ENCODE measurements at places on chromosomes 6 and 20. TPM values are rescaled to one million over a fixed set of nuclear protein-coding genes. Genes with fewer than 3 reads are reported as not detected.

SULF2 gene
- 54.0 TPM for total RNA-seq

MTFR2 gene
- total RNA-seq = not detected

NRSN1 gene
- total RNA-seq = not detected

NFATC2 gene
- total RNA-seq = 12.6 TPM

CYP39A1 gene
- total RNA-seq = 18.3 TPM

MRPS10 gene
- 42.5 TPM for total RNA-seq

DBNDD2 gene
- total RNA-seq = 47.4 TPM

ADGRF4 gene
- not detected for total RNA-seq

CGAS gene
- 4.8 TPM for total RNA-seq

ARFGEF3 gene
- total RNA-seq = 7.2 TPM

WFDC8 gene
- 0.78 TPM for total RNA-seq

SALL4 gene
- total RNA-seq = 3.1 TPM

DNAH8 gene
- 0.11 TPM for total RNA-seq

- no peak for DNase-seq
Measured at GRCh38 chr20:57999465-58000111, 228.9 kb downstream of the ANKRD60 start.

- no peak for DNase-seq
Measured at GRCh38 chr6:54970337-54970736, 123.8 kb downstream of the FAM83B start.

- no peak for DNase-seq
Measured at GRCh38 chr6:142193621-142194020, 46.6 kb downstream of the VTA1 start.

DNA sequence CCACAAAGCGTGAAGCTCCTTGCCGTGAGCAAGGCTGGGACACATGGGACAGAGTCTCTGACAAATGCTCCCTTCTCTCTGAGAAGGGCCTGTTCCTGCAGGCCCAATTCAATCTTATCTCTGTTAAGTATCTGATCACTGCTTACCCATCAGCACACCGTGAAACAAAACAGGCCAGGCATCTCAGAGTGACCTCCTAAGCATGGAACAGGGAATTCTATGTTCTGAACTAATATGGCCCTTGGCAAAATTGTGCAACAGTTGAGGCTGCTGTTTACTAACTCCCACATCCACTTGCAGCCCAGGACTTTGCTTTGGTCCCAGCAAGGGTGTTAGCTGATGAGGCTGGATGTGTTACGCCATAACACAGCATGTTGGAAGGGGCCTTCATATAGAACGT, 79.2 kb downstream of the GCLC start:
- no peak for DNase-seq

DNA sequence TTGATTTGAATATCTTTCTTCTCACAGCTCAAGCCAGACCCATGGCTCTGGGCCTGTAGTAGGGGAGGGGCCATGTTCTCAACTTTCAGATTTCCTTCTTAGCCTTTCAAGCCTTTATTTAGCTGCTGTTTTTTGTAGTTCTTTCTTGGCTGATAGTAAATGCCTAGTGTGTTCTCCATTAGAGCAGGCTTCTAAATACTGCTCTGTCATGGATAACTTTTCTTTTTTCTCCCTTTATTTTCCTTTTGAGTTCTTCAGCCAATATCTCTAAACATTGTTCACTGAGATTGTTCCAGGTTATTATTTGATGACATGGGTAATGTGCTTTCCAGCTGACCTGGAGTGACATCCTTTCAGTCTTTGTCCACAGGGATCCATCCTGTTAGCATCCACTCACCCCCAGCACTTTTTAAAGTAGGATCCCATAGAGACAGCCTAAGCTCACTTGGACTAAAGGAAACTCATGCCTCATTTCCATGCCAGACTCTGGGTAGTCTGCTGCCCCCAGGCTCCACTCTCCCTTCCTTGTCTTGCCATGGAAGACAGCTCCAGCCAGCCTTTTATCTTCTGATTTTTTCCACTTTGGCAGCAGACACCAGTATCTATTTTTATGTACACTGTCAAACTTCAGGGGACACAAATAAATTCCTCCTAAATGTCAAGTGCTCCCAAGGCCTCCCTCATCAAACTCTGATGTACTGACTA, 645.6 kb downstream of the RNF144B start:
- peak; percentile 11 for DNase-seq

DNA sequence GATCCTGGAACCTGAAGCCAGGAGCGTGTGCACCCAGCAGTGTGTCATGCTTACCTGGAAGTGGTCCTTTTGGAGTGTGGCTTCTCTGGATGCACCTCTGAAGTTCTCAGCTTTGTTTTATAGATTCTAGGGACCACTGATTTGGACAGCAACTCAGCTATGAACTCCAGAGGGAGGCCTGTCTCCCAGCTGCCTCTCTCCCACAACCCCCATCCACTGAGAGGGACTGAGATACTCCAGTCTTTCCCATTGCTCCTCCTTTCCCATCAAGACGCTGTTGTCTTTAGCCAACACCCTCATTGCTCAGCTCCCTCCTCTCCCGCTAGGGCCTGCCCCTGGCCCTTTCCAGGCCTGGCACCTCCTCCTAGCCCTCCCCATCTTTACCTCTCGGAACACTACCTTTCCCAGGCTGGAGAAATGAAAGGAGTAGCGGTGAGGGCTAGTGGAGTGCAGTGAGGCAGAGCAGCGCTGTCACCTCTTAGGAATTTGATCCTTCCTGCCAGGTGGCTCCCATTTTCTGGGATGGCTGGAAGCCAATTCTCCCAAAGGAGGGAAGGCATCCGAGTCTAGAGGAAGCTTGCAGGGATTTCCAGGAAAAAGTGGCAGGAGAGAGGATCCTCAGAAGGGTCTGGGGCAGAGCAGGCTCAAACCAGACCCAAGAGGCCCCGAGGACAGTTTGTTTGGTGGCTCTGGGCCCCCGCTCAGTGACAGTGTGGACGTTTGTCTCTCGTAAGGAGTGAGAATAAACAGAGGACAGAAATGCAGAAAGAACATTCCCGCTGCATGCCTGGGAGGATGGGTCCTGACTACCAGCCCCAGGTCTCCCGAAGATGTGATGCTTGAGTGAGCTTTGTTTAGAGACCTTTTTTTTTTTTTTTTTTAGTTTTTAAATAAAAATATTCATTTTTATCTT, at the start of gene LRRN4:
LRRN4 (minus strand) TSS at position 285 of the 913 bp plus-strand sequence. CDS start 1,261 bp downstream, outside the sequence.
- peak; percentile 84 for DNase-seq

GRCh38 chr20:14538433-14538832, 201.0 kb upstream of the FLRT3 start:
- no peak for DNase-seq

GRCh38 chr6:13873288-13874190, 51.2 kb upstream of the RNF182 start:
- peak; percentile 85 for DNase-seq

DNA sequence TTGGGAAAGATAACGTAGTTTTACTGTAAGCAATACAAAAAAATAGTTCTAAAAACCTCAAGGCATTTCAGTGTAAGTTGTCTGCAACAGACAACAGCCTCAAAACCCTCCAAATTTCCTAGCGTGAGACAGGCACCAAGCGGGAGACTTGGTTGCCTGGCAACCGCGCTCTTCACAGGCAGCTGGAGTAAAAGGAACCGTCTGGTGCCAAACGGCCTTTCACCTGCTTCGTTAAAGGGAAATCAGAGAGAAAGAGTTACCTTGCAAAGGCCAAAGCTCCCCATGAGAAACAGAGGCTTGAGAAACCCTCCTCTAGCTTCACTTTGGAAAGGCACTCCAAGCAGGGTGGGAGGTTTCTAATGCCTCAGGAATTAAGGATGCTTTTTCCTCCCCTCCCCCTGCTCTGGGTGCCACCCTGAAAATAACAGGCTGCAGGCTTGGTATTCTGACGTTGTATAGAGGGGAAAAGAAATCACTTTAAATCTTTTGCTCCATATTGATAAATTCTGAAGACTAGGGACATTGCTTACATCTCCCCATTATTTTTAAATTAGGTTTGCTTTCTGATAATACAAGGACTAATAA, 129.7 kb upstream of the UFL1 start:
- peak; percentile 74 for DNase-seq

- DNase-seq = no peak
Measured at GRCh38 chr6:17853533-17853932, 133.9 kb downstream of the KIF13A start.

- no peak for DNase-seq
Measured at GRCh38 chr6:17985934-17986655, 1.3 kb downstream of the KIF13A start.

GRCh38 chr6:44496665-44497369, 109.3 kb downstream of the CDC5L start:
- no peak for DNase-seq

DNA sequence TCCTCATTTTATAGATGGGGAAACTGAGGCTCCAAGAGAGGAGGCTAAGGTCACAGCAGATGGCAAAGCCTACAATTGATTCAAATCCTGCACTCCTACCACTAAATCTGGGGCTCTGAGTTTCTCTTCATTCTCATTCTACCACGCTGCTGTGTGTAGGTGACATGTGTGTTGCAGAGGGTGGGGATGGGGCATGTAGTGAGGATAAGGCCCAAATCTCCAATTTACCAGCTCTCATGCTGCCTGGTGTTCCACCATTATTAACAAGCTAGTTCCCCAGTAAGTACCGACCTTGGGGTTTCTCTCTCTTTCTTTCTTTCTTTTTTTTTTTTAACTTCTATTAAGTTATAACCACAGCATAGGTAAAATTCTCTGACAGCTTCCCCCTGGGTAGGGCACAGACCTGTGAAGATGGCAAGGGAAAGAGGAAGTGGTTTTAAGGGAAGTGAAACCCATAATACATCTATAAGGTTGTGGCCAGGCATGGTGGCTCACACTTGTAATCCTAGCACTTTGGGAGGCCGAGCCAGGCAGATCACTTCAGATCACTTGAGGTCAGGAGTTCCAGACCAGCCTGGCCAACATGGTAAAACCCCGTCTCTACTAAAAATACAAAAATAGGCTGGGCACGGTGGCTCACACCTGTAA, 13.0 kb upstream of the MATN4 start:
- DNase-seq = no peak

GRCh38 chr20:46545077-46545826, 5.2 kb downstream of the OCSTAMP start:
- DNase-seq = no peak

- no peak for DNase-seq
Measured at GRCh38 chr6:132333639-132334520, 67.4 kb downstream of the MOXD1 start.

DNA sequence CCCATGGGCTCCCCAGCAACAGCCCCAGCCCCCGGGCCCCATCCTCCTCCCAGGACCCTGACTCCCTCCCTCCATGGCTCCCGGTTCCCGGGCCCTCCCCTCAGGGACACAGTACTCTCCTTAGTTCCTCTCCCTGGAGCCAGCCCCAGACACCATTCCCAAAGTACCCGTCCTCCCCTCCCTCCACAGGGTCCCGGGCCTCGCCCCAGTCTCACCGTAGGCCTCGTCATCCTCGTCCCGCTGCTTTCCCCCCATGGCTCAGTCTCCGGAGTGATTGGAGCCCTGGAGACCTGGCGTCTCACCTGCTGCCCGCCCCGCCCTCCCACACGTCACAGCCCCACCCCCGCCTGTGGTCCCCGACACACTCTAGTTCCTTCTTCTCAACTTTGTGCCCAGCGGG, at the start of gene SLC44A4:
SLC44A4 (minus strand) TSS at position 272 of the 400 bp plus-strand sequence; CDS start at position 255, 17 bp downstream.
- peak; percentile 35 for DNase-seq

GRCh38 chr6:44064089-44064947, 62.9 kb downstream of the MRPL14 start:
- DNase-seq = no peak

GRCh38 chr6:118548136-118548535, at the start of gene PLN:
Gene PLN (plus strand): TSS chr6:118548296. CDS start chr6:118558922, 10,626 bp downstream.
- no peak for DNase-seq

DNA sequence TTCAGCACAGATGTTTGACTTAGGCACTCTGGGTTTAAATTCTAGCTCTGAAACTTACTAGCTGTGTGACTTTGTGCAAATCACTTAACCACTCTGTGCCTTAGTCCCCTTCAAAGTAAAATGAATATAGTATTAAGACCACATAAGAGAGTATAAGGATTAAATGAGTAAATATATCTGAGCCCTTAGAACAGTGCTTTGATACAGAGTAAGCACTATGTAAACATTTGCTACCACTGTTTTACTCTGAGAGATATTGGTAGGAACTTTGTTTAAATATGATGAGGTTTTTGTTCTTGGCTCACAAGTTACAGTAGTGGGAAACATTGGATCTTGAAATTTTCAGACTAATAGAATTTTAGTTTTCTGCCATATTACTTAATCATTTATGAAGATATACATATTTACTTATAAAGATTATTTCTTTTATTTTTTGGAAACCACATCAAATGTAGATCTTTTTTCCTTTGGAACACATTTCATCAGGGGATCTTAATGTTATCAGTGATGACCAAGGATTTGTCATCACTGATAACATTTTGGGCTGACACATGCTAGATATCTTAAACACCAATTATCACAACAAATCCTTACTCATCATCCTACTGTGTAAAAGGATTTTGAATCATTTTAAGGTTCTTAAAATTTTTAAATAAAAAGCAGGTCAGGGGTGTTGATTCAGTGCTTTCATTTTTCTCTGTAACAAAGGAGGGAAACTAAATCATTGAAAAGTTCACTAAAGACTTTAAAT, 226.2 kb downstream of the EYA4 start:
- no peak for DNase-seq

- no peak for DNase-seq
Measured at GRCh38 chr20:45328451-45328850, 19.8 kb downstream of the SDC4 start.

- DNase-seq = no peak
Measured at GRCh38 chr20:19706463-19706862, 51.6 kb upstream of the RIN2 start.

- DNase-seq = no peak
Measured at GRCh38 chr20:8153281-8153908, 21.3 kb downstream of the PLCB1 start.

- DNase-seq = no peak
Measured at GRCh38 chr6:16575655-16576054, 185.6 kb downstream of the ATXN1 start.

DNA sequence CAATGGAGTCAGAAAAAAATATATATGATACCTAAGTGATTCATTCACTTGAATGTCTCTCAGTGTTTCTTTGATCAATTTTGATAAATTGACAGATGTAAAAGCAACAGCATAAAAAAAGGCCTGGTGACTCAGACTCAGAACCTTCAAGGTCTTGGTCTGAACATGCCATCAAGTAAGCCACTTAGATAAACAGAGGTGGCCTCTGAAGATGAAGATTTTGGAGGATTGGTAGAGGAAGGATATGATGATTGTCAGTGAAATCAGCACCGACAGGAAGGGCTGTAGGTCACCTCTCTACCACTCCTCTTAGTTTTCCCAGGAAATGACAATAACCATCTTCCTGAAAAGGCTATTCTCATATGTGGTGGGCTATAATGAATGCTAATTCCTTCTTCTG, 422.8 kb upstream of the EPHA7 start:
- DNase-seq = no peak
